ENCODE measurements at places on chromosomes 4 and X.

- DNase-seq, result no peak
Observed at GRCh38 chr4:42412251-42412650, 15.0 kb downstream of the SHISA3 start.

DNA sequence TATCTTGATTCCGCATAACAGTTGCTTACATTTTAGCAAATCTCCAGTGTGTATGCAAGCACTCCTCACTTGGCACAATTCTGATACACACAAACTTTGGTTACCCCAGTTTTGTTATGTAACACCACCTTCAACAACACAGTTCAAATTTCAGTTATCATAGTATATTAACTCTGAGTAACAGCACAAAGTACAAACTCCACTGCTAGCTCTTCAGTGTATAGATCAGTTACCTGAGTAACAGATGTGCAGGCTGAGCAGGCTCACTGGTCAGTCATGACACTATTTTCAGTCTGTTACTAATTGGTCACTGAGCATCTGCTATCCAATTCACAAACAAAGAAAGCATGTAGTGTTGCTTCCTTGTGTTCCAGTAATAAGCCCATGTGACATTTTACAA lies 55.4 kb downstream of the PKD2 start:
- DNase-seq, result no peak

- DNase-seq, result no peak
Observed at GRCh38 chrX:125132274-125132673, 187.4 kb upstream of the TEX13C start.

DNA sequence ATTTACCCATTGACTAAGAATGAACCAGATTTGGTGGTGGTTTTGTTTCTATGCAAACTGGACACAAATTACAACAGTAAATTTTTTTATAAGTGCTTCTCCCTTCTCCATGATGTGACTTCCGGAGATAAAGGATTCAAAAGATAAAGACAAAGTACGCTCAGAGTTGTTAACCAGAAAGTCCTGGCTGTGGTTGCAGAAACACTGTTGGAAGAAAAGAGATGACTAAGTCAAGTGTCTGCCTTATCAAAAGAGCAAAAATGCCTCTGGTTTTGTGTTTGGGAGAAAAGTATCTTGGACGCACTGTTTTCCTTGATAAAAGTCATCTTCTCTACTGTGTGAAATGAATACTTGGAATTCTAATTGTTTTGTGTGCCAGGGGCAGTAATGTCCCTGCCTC lies 213.4 kb downstream of the GC start:
- no peak for DNase-seq

DNA sequence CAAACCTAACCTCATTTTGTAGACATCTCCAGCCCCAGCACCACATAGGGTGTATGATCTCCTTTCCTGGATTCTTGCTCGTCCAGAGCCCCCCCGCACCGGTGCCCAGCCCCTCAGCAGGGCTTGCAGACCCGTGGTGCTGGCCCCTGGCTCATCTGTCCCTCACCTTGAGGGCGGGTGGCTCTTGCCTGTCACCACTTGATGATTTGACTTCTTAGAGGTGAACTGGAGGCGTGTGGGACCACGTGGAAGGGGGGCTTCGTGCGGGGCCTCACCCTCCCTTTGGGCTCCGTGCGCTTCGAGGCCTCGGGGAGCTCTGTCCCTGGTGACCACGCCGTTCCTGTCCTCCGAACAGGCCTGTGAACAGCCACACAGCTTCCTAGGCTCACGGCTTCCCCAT lies 15.5 kb downstream of the UVSSA start:
- DNase-seq, result no peak

- no peak for DNase-seq
Observed at GRCh38 chr4:109648266-109648996, 54.8 kb downstream of the CASP6 start.

DNA sequence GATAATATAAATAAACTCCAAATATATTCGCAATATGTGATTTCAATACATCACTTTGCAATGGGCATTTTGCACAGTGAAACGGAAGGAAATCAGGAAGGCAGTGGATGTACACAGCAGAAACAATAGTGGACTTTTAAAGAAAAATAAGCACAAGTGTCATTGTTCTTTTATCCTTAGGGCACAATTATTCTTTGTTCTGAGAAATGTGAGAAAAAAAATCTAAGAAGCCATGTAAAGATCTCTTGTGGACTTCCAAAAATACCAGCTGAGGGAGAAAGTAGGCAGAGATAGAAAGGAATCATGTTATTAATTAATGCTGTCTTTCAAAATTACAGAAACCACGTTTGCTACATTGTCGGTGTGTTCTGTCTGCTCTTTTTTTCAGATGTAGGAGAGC lies 17.6 kb upstream of the PRRG1 start:
- DNase-seq, result no peak

- no peak for DNase-seq
Observed at GRCh38 chr4:77636902-77637301, 31.3 kb downstream of the CXCL13 start.
